ENCODE measurements at places on chromosomes 1 and 21.

- DNase-seq, result no peak
Observed at GRCh38 chr1:50424045-50424883, 1.0 kb upstream of the DMRTA2 start.

DNA sequence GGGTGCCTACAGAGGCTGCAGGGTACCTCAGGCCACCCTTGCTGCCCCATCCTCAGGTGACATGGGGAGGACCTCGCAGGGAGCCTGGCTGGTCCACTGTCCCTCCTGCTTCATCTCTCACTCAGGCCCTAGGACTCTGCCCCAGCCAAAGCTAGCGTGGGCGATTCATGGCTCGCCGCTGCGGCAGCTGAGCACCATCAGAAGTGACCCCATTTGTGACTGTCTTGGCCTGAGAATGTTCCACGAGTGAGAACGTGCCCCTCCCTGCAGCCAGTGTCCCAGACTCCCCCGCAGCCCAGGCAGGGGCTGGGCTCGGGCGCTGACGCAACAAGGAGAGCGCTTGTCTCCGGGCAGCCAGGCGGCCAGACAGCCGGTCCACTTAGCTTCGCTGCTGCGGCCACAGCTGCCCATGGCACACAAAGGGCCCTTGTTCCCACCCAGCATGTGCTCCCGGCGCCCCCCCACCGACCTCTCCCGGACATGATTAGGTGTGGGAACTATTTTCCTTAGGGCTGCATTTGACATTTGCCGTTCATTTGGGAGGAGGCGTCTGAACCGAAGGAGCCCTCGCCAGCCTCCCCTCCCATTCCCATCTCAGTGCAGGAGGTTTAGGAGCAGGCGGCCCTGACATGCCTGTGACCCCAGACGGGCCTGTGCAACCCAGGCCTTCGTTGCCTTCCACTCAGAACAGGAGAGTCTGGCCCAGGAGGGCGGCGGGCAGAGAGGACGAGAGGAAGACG, 19.3 kb upstream of the POFUT2 start:
- DNase-seq, result no peak

DNA sequence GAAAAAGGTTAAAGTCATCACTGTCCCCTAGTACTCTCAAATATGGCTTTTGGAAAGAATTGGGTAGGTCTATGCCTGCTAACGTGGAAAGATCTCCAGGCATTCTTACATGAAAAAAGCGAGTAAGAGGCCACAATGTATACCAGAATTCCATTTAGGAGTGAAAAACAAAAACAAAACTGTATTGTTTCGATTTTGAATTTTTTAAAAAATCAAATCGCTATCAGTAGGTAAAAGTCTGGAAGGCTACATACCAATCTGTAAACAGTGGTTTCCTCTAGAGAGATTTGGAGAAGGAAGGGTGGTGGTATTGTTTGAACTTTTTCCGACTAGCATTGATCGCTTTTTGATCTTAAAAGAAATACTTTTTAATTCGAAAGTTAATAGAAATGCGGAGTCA, 55.9 kb downstream of the RRAGC start:
- no peak for DNase-seq

DNA sequence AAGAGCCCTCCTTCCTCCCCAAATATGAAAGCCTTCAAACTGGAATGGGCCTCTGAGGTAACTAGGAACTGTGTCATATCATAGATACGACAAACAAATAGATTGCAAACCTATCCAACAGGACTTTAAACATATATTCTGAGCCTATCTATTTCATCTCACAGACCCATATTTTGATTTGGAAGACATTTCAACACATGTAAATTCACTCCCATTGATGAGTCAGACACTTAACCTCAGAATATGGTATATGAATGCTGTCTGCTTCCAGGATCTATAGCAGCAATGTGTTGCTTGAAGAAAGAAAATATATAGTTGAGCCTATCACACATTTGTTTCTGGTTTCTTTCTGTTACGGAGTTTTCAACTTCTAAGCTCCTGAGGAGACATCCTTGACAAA, 221.9 kb upstream of the SAMSN1 start:
- no peak for DNase-seq

DNA sequence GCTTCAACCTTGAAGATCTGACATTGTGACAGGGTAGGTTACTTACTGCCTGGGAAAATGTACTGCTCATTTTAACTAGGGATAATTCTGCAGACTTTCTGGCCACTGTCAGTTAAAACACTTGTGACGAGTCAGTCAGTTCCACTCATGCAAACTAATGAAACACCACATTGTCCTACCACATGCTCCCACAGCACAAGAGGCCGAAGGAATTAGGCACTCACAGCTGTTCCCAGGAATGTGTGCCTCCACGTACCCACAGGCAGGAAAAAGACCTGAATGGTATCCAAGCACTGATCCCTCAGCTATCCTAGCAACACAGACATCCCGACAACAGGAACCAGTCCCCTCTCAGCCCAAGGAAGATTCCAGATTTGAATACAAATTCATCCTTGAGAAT, 12.3 kb downstream of the BCAR3 start:
- DNase-seq, result no peak

GRCh38 chr1:187451238-187451637, 622.5 kb downstream of the PLA2G4A start:
- DNase-seq, result no peak

GRCh38 chr1:156842618-156843300, 16.2 kb downstream of the INSRR start:
- no peak for DNase-seq

DNA sequence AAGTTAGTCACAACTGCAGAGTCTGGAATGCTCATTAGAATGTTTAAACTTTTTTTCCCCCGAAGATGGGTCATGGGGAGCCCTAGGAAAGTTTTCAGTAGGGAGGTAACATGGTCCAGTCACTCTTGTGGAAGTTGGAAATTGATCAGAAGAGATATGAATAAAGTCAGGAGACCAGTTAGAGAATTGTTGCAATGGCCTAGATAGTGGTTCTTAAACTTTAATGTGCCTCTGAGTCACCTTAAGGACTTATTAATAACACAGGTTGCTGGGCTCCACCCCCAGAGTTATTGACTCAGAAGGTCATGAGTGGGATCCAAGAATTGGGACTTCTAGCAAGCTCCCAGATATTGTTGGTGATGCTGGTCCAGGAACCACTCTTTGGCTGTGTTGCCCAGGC, 3.2 kb upstream of the TFAP2E start:
- DNase-seq, result no peak

DNA sequence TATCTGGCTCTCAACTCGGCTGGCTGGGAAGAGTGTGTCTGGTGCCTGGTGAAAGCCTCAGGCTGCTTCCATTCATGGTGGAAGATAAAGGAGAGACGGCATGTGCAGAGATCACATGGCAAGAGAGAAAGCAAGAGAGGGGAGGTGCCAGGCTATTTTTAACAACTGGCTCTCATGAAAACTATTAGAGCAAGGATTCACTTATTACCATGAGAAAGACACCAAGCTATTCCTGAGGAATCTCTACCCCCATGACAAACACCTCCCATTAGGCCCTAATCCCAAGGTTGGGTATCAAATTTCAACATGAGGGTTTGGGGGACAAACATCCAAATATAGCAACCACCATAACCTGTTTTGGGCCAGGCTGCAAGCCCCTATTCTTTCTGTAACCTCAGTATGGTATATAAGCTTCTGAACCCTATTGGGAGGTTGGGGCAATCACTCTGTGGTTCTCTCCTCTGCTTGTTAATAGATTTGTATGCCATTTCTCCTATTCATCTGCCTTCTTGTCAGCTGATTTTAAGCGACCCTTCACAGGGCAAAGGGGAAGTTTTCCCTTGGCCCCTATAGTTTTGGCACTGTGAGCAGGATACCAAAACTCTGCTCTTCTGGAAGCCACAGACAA, 179.0 kb upstream of the TNR start:
- DNase-seq, result no peak

GRCh38 chr1:70871790-70872189, 175.8 kb downstream of the PTGER3 start:
- DNase-seq, result no peak

DNA sequence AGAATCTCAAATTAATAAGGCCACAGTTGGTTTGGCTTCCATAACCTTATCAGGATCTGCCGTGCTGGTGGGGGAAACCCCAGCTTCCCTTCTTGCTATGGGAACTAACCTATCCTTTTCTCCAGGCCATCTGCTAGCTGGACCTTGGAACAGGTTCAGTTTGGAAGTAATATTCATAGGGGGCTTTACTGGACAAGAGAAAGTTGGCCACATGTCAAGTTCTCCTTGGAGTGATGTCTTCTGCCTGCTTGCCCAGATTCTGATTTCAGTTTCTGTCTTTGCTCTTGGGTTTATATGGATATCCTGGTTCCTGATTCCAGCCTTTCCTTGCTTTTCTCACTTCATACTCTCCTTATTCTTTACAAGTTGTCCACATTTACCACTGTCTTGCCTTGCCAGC, 279.6 kb downstream of the ASTN1 start:
- no peak for DNase-seq

GRCh38 chr21:14737922-14738321, 191.8 kb upstream of the SAMSN1 start:
- peak; percentile 16 for DNase-seq

DNA sequence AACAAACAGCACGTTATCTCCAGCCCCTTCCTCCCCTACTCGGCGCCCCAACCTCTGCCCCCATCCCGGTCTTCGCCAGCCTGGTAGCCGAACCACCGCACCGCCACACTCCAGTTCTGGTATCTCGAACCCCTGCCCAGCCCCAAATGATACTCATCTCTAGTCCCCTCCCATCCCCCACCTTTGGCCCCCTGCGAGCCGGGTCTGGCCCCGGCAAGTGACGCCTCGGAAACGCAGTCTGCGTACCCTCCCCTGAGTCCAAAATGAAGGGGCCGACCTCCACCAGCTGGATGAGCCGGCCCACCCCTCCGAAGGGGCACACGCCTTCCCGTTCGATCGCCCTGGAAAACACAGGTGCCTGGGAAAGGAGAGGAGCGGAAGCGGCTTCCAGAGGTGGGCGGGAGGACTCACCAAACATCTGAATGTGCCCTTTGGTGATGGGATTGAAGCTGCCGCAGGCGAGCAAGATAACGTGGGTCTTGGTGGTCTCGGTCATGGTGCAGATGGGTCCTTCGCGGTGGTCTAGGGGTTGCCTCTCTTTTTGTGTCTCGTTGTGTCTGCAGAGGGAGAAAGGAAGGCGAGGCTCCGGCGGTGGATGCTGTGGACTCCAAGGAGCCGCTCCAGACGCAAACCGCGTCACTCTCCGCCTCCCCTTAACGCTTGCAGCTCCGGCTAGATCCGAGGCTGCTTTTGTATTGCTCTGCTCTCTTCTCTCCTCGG, at the start of gene NMNAT2:
Gene NMNAT2, minus strand, starts transcription at position 609 of the 720 bp plus-strand sequence. Its CDS starts 113 bp downstream, at position 496.
- DNase-seq, result no peak

DNA sequence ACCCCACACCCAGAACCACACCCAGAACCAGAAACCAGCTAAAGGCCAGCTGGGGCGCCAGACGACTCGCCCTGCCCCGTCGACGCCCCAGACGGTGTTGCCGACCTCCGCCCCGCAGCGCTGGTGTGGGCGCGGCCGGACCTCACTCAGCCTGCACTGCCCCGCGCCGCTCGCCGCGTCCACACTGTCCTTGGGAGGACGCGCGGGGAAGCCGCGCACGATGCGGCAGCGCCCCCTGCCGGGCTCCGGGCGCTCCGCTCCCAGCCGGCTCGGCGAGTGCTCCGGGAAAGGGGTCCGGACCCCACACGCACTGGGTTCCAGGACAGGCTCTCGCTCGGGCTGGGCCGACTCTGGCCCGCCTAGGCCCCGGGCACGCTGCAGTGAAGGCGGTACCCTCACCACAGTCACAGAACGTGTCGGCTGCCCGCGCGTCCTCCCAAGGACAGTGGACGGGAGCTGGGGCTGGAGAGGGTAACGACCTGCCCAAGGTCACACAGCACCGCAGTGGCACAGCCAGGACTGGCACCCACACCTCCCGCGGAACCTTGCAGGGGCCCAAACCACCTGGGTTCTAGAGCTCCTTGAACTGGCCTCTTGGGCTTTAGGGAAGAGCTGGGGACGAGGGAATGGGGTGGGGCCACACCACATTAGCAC, 90.2 kb downstream of the DMRTA2 start:
- DNase-seq, result no peak

GRCh38 chr21:42809577-42810475, 69.5 kb downstream of the WDR4 start:
- DNase-seq, result no peak

DNA sequence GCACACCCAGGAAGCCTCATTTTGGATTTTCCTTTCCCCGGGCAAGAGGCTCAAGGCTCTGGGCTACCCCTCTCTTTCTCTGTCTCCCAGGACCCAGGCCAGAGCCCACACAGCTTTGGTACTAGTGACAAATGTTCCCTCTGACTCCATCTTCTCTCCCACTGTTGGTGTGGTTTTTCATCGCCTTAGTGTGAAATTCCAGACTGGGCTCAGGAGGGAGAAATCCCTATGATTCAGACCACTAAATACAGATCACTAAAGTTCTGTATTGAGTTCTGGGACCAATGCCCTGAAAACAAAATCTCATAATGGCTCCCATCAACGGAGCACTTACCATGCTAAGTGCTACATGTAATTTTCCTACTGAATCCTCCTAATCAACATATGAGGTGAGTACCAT, 26.1 kb downstream of the IQGAP3 start:
- DNase-seq, result no peak

- DNase-seq, result no peak
Observed at GRCh38 chr1:157304271-157304670, 166.1 kb upstream of the ETV3 start.

DNA sequence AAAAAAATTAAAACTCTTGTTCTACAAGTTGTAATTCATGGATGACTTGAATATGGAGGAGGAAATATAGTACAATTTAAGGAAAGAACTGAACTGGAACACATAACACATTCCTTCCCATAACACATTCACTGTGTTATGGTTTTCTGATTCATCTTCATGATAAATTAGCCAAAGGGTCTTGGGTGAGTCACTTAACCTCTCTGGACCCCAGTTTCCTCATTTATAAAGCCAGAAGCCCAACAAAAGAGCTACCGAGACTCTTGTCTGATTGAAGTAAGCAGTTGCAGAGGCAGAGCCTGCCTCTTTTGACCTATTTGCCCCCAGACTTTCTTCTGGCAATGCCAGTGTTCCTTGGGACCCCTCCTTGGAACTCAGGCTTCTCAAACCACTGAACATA, 161.9 kb upstream of the KCTD3 start:
- DNase-seq, result no peak

GRCh38 chr1:77415579-77415978, 133.8 kb downstream of the AK5 start:
- no peak for DNase-seq

DNA sequence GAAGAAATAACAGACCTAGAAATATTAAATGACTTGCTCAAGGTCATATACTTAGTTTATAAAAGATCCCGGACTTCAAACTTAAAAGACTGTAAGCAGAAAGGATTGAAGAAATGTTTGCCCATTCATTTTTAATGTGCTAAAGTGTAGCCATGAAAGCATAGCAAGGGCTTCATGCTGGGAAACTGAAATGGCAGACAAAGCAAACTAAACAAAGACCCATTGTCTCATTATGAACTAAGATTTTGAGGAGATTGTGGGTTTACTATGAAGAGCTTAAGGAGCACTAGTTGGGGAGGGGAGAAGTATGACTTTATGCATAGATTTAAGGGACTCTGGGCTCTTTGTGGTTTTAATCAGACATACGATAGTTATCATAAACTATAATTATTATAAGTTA, 26.3 kb downstream of the ADAMTS1 start:
- DNase-seq, result no peak

- DNase-seq, result no peak
Observed at GRCh38 chr1:72643142-72643541, 360.8 kb upstream of the NEGR1 start.

GRCh38 chr1:229197265-229197585, 73.7 kb upstream of the RAB4A start:
- DNase-seq, result no peak
